ENCODE measurements at places on chromosomes 13 and 19. TPM values are rescaled to one million over a fixed set of nuclear protein-coding genes. Genes with fewer than 3 reads are reported as not detected.
A peak's percentile ranks its signal among the peaks of the same experiment; 100 is the strongest.

DNA sequence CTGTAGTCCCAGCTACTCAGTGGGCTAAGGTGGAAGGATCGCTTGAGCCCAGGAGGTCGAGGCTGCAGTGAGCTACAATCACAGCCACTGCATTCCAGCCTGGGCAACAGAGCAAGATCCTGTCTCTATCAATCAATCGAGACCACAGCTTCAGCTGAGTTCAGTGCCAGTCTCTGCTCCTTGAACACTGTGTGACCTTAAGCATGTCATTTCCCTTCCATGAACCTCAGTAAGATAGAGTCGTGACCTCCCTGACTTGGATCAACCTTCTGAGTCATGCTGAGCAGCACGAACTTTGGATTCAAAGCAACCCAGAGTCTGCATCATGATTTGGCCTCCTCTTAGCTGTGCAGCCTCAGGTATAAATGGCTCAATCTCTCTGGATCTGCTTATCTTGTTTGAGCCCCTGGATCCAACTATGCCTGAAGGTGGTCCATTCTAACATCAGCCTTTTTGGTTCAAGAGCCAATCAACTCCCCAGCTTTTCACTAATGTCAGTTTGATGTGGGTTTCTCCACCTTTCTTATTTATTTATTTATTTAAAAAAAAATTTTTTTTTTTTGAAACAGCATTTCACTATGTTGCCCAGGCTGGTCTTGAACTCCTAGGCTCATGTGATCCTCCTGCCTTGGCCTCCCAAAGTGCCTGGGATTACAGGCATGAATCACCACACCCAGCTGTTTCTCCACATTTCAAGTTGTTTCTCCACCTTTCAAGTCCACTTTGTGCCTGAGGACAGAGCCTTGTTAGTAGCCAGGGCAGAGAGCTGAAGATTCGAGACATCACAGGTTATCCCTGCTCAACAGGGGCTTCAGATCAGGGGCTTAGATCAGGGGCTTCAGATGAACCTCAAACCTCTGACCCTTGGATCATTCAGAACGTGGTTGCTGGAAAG is 26.4 kb downstream of the PTPRS start:
- DNase-seq = no peak

GRCh38 chr13:26025771-26026170 is 26.0 kb downstream of the SHISA2 start:
- DNase-seq = no peak

- DNase-seq = no peak
These were observed 62.2 kb downstream of the ZAR1L start for GRCh38 chr13:32252812-32253438.

DNA sequence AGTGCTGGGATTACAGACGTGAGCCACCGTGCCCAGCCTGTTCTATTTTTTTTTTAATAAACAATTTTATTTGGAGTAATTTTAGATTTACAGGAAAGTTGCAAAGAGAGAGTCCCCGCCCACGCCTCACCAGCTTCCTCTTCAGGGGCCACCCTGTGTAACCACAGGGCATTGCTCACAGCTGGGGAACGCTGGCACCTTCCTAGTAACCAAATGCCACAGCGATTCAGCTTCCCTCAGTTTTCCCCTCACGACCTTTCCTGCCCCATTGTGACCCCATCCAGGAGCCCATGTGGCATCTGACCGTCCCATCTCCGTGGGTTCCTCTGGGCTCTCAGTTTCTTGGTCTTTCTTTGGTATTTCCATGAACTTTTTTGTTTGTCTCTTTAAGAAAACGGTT is 83.9 kb downstream of the GNG7 start:
- DNase-seq = peak; percentile 83

GRCh38 chr13:107807306-107808073 is 407.8 kb downstream of the LIG4 start:
- DNase-seq = no peak

DNA sequence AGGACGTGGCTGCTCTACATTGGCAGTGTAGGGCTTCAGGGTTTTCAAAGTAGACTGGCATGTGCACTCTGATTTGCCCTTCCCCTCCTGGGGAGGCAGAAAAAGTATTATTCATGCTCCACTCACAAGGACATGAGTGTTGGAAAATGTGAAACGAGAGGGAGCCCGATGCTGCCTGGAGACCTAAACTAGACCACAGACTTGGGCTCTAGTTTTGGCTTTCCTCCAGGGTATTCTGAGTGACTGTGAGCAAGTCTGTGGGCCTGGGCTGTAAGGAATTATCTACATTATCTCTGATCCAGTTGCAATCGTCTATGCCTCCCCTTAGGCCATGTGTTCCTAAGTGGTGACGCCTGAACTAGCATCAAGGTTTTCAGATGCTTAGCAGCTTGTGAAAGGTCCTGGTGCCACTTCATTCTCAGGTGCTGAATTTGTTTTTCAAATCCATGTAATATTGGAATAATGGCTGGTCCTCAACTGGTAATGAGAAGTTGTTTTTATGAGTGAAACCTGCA is 55.0 kb downstream of the MRPL57 start:
- no peak for DNase-seq

- DNase-seq = no peak
These were observed at the start of gene IL12RB1 for GRCh38 chr19:18086590-18087138. Gene IL12RB1 (minus strand): TSS chr19:18086934. CDS start chr19:18086823, 111 bp downstream.

DNA sequence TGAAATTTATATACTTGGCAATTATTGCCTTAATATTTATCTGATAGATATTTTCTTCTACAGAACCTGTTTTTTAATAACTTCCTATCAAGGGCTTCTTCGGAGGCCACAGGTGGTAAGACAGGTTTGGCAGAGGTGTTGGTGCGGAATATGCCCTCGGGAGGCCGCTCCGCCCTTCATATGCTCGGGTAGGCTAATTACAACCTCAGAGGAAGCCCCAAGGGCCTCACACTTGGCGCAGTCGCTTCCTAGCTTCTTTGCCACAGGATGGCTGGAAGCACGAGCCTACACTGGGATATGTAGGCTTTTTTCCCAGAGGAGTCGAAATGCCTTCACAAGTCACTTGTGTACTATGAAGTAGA is 68.8 kb downstream of the LMO7 start:
- no peak for DNase-seq

DNA sequence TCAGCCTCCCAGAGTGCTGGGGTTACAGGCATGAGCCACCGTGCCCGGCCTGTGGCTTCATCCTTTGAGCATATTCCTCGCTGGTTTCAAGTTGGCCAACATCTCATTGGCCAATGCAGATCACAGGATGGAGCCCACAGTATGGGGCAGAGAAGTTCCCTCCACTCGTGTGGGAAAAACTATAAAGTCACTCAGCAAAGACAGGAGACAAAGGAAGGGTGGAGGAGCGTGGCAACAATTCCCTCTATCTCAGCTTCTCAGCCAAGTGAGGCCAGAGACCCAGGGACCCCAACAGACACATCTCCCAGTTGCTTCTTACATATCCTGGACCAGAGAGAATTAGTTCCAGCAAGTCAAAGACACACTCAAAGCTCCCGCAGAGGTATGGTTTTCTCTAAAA is 184.6 kb upstream of the SOX1 start:
- DNase-seq = no peak

DNA sequence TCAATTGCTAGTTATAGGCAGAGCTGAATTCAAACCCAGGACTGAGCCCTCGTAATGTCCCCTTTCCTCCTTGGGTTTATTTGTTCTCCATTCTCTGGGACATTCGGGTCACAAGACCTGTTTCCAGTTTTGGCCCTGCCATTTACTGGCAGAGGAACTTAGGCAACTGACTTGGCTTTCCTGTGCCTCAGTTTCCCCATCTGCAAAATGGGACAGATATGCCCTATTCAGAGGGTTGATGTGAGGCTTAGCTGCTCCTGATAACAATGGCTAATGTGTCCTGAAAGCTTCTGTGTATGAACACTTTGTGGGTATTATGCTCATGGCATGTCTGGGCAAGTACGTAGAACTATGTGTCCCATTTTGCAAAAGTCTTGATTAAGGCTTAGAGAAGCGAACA is 996 bp downstream of the ZNF524 start:
- DNase-seq = no peak

DNA sequence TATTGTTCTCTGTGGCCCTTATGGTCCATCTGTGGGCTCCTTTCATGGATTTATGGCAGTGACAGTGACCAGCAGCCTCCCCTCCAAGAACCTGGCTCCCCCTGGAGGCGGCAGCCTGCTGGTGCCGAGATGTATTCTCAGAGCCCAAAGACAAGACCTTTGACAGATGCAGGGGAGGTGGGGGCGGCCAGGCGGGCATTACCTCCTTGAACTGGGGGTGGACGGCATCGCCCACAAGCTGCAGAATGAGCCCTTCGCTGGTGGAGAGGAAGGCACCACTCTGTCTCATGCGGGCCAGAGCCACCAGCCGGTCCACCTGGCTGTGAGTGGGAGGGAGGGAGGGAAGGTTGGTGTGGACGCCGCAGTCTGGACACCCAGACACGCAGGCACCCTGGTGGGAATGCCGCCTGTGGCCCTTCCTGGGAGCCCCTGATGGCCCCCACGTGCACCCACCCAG is 6.6 kb downstream of the ISOC2 start:
- no peak for DNase-seq

VSTM1 gene
- total RNA-seq = not detected

GNG7 gene
- total RNA-seq = 0.96 TPM

POU4F1 gene
- total RNA-seq = not detected

ZFR2 gene
- total RNA-seq = not detected
